Stimulated activated CD4-positive, alpha-beta T cell treated with anti-CD3 and anti-CD28 coated beads, TNF-alpha, amount 100 ng/mL, for 1 hour (primary cell): ENCODE measurements at places on chromosomes 7 and 10.

DNA sequence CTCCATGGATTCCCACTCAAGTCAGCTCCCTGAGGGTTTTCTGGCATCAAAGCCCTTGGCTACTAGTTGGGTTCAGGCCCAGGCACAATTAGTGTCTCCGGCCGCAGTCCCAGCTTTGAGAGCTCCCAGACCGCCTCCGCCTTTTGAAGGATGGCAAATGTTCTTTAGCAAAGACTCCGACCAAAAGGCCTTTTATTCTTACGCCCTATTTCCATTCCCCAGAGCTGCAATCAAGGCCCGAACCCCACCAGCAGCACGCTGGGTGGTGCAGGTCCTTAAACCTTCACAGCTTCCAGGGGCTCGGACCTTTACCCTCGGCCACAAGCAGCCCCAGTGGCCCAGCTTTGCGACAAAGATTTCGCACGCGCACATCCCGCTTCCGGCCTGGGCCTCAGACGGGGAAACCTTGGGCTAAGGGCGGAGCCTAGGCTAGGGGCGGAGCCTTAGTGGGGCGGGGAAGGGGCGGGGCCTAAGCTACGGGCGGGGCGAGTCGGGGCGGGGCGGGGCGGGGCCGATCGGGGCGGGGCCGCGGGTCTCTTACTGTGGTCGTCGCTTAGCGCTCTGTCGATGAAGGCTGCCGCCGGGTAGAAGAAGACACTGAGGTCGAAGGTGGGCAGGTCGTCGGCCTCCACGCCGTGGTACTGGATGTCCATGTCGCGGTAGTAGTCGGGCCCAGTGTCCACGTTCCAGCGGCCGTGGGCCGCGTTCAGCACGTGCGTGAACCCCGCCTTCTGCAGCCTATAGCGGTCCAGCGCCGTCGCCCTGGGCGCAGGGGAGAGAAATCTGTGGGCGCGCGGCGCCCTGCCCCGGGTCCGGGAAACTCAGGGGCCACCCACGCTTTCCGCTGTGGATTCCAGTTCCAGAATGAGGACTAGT, 68.0 kb upstream of the SAMD8 start:
- DNase-seq = peak; percentile 38

DNA sequence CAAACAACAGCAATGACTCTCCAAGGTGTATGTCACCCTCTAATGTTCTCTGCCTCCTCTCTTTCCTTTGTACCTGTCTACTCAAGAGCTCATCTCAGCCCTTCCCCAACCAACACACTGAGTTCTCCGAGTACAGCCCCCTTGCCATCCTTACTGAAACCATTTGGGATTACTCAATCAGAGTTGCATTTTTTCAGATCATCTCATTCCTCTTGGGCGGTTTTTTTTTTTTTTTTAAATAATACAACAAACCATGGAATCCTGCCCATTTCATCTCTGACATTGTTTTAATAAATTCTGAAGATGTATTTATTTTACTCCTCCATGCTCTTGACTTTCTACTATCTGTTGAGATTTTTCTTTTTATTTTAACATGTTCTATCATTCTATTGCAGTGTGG, 4.2 kb upstream of the CREB3L2 start:
- DNase-seq = no peak

DNA sequence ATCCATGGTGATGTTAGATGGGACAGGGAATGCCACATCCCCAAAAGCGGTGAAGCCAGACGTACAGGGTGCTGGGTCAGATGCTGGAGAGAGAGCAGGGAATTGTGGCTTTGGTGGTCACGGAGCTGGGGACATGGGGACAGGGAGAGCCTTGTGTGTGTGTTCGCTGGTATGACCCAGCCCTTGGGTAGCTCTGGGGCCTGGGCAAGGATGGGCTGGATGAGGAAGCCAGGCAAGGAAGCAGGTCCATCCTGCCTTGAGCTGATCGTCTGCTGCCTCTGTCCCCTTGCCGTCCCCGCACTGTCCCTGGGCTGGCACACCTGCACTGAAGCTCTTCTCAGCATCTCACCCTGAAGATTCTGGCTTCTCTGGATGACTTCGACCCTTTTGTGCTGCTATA, 15.4 kb upstream of the CLDN4 start:
- DNase-seq = no peak

DNA sequence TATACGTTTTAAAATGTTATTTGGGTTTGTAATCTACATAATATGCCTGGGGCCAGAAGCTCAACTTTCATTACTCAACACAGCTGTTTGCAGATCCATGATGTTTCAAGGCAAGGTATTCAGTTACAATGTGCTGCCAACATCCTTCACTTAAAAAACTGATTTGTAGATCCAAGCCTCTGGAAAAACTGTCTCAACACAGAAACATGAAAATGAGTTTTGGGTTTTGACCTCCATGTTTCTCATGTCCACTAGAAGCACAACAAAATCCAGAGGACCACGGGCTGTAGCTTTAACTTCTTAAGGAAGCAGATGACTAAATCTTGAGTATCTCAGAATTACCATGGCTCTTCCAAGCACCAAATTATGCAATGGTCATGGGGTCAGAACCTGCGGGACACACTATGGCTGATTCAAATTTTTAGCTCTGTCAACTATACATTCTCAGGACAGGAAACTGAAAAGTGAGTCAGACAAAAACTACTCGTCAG, 247.1 kb upstream of the GRB10 start:
- no peak for DNase-seq

DNA sequence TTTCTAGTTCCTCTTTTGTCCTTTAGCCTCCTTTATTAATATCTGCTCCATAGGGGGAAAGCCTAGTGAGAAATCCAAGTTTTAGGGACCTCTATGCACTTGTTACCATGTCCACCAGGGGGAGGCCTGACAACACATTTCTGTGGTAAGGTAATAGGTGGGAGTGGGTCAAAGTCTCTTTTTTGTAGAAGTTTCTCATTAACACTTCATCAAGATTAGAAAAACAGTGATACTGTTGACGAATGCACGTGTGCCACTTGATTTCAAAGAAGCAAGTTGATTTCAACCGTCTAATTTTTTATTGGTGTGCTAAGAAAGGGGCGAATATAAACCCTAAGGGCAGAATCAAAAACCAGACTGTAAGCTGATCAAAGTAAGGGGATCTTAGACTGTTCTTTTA, 30.6 kb downstream of the CISD1 start:
- peak; percentile 15 for DNase-seq

- DNase-seq = no peak
Observed at GRCh38 chr7:13998866-13999265, 9.4 kb upstream of the ETV1 start.

DNA sequence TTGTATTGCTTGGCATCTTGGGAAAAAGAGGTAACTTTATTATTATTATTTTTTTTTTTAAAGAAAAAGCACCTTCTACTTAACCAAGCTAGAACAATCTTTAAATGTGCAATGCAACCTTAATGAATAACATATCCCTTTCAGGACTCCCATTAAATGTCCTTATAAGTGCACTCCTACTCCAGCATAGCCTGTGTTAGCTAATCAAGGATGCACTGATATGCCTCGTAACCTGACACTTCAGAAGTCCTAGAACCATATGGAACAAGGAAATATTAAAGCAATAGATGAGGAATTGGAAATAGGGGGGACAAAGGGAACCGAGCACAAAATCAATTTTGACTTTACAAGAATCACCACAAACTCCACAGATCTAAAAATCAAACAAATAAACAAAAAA, 522.4 kb downstream of the PARD3 start:
- no peak for DNase-seq
